ENCODE measurements at places on chromosomes 7 and 10.

DNA sequence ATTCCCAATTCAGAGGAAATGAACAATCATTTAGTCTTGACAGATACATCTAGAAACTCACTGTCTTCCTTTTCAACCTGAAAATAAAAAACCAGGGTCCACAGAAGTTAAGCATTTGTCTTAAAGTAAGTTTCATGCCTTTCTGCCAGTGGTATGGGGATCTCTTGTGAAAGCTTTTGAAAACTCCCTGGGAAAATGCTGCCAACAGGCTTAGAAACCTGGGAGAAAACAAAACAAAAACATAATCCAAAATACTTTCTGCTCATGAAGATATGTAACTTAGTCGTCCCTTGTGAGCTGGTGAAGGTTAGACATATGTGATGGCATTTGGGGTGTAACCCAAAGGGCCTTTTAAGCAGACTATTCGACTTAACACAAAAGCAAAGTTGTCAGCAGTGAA, 66.4 kb upstream of the ZNF438 start:
- DNase-seq, result no peak

DNA sequence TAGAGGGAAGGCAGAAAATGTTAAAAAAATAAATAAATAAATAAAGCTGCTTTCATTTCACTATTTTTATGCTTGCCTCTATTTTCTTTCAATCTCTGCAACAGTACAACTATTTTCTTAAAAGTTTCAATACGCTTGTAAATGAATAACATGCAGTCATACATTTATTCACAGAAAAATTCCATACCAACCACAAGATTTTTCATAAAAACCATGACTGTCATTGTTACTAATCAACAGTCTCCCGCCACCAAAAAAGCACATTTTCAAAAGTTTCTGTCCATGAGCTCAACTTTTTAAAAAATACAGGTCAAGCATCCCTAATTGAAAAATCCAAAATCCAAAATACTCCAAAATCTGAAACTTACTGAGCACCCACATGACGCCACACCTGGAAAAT, 5.3 kb downstream of the PARD3 start:
- peak; percentile 40 for DNase-seq

DNA sequence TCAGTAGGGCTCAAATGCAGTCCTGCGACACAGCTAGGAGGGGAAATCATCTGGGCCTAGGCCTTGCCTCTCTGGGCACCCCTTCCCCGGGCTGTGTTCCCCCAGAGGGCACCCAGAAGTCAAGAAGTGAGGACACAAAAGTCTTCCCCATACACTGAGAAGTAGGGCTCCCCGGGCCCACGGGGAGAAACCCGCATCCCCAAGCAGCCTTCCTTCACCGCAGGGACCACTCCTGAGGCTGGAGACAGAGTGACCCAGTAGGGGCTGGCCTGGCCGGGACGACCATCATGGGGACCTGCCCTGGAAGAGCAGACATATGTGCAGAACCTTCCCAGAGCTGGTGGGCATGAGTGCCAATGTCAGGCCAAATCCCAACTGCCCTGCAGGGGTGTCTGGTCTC, 163.5 kb downstream of the GFRA1 start:
- DNase-seq, result no peak

DNA sequence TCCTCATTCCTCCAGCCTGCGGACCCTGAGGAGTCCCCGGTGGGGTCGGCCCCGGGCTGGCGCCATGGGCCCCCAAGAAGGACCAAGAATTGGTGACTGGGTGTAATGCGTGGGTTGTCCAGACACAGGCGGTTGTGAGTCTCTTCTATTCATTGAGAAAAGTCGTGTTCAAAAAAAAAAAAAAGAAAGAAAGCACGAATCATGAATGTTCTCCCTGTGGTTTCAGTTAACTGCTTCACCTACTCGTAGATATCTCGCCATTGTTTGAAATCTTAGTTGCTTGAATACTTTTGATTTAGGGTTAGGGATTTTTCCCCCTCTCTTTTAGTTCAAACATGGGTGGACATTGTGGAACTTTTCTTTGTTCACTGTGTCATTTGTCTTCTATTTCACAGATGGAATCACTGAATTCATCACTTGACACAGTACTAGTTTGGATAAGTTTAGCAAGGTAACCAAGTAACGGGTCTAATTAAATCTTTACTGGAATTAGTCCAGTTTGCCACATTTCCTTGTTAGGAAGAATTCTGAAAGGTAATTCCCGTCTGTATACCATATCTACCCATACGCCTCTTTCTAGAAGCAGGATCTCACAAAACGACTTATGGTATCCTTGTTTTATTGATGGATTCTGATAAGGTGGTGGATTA, 775 bp downstream of the STARD3NL start:
- DNase-seq, result no peak

DNA sequence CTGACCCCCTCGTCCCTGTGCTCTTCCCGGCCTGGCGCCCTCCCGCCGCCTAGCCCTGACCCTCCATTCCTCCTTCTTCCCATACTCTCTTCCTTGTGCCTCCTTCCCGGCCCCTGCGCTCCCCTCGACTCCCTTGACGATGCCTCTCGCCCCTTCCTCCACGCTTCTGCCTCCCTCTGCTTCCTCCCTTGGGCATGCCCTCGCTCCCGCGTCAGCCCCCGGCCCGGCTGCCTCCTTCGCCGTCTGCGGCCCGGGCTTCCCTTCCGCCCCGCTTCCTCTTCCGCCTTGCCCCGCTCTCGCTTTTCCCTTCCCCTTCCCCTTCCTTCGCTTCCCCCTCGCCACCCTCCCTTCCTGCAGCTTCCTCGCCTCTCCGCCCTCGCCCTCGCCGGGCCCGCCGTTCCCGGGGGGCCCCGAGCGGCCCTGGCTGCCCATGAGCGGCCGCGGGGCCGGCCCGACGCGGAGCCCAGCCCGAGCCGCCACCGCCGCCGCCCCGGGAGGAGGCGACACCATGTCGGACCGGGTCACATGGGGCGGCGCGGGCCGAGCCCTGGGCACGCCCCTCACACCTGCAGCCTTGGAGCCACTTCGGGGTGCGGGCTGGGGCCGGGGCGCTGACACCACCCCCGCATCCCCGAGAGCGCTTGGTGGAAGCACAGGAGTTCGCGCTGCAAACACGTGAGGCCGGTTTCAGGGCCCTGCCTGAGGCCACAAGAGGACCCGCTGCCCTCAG, at the start of gene FBXW4:
TSS of gene FBXW4 (minus strand) at position 497 of the 730 bp plus-strand sequence. CDS start at position 432, 65 bp downstream.
- DNase-seq, result peak; percentile 51

- DNase-seq, result peak; percentile 78
Measured at GRCh38 chr10:61903221-61903927, 1.9 kb downstream of the ARID5B start.

- DNase-seq, result peak; percentile 9
Measured at GRCh38 chr7:13017333-13017857, 330.0 kb downstream of the ARL4A start.

- DNase-seq, result peak; percentile 71
Measured at GRCh38 chr7:111356941-111357340, 205.4 kb downstream of the IMMP2L start.

- peak; percentile 31 for DNase-seq
Measured at GRCh38 chr10:63644418-63645142, 123.4 kb downstream of the REEP3 start.

DNA sequence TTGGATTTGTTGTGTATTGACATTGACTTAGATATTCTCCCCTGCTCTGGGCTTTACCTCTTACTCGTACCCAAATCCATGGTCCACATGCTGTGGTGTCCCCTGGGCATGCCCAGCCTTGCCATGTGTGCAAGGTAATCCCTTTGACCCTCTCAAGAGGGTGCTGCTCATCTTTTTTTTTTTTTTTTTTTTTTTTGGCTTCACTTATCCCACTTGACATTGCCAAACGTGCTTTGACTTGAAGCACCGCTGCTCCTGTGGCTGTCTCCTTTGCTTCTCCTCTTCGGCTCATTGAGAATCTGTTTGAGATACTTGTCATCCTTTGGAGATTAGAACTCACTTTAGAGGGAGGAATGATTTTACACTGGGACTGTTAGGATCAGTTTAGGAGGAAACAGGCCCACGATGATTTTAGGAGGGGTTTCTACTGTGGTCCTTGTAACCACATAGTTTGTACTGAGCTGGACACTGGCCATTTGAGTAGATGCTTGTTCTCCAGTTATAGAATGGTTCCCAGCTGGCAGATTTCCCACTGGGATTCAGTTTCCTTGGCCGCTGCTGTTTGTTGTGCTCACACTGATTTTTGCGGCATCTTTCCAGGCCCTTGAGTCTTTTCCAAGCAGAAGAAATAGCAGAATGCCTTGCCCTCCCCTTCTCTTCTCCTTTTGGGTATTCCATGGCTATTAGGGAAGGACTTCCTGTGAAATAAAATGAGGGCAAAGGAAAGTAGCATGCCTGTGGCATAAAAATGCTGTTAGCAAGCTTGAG, 184.8 kb downstream of the AUTS2 start:
- no peak for DNase-seq

Data from EH (cell line).